ENCODE measurements at places on chromosomes 5 and 9.

DNA sequence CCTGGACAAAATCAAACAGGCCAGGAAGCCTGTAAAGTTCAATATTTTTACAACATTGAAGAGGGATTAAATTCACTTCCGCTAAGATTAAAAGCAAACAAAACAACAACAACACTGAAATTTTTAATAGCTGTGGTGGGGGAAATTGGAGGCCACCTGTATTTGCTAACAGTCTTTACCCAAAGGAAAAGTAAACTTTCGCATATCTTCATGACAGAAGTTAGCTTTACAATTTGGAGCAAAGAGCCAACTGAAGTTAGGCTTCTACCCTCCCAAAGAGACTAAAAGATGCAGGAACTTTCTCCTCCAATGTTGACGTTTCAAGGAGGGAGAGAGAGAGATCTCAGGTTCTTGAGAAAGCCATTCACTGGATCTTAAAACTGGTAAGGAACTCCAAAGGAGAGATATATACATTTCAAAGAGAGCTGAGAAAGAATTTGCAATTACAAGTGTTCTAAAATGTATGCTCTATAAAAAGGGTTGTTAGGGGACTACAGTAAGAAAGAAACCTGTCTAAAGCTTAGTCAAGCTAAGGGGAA is 349.2 kb upstream of the CDH9 start:
- no peak for DNase-seq

- DNase-seq, result no peak
Observed at GRCh38 chr5:141547921-141548320, 59.0 kb downstream of the PCDHGC5 start.

- DNase-seq, result no peak
Observed at GRCh38 chr5:96863949-96864584, 12.2 kb upstream of the ERAP2 start.

DNA sequence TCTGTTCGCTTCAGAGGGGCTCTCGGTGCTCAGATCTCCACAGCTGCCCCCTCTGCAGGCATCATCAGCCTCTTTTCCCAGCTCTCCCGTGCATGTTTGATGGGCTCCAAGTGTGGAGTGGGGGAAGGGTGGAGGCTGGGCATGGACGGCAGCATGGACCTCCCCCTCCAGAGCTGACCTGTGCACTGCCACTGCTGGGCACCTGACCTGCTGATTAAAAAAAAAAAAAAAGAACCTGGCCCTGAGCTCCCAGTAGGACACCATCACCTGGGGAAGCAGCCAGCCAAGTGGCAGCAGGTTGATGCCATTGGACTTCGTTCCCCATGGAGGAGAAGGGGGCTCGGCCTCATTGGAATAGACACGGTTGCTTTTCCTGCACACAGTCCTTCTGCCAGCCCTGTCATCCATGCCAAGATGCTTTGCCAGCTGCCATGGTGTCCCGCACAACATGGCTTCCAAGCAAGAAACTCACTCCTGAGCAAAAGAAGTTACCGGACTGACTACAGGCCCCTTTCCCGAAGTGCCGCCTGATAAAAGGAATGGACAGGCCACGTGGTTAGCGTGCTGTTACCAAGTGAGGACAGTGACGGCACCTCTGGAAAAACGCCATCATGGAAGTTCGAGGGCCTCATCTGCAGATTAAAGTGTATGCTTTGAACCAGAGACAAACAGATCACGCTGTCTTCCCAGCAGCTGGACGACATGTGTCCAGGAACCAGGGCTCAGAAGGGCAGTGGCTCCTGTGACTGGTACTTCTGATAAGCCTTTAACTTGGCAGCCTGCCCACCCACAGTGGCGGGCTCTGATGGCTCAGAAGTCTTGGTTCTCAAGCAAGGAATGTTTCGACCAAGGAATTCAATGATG is 14.7 kb upstream of the BRD3OS start:
- DNase-seq, result peak; percentile 15

DNA sequence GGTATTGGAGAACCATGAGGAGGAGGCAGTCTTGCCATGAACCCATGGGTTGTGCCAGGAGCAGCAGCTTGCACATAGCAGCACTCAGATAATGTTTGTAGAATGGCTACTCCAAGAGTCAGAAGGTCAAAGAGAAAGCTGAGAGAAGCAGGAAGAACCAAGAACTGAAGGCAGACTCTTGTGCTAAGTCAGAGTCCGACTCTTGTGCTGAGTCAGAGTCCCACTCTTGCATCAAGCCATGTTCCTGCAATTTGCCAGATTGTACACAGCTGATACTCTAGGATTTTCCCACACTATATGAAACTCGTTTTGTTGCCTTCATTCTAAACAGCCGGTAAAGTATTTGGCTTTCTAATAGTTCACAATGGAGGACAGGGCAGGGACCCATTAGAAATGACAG is 26.2 kb upstream of the HSPA9 start:
- DNase-seq, result no peak

DNA sequence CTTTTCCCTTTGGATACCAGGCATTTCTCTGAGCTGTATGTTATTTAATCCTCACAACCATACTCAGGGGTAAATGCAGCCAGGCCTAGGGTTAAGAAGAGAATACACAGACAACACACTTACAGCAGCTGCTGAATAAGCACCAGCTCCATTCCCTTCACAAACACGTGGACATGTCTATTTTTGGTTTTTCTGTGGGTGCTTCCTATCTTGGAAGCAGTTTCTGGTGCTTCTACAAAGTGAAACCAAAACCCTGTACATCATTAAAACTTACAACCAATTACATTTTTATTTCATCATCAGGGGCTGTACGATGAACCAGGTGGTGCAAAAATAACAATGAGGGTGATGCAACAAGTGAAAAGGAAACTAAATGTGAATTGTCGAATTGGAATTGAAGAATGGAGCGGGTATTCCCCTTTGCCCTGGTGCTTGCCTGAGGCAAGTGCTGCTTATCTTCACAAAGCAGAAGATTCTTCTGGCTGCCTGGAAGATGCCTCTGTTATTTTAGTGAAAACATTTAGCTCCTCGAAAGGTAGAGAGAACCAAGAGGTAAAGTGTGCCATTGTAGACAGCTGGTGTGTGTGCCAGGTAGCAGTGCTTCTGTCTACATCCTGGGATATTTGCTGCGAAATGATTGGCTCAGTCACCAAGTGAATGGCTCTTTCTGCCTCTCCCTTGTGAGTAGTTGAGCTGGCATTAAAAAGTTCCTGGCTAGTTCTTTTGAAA is 18.6 kb upstream of the IFNB1 start:
- DNase-seq, result no peak

- no peak for DNase-seq
Observed at GRCh38 chr5:135237748-135238103, 161.3 kb downstream of the MACROH2A1 start.

- no peak for DNase-seq
Observed at GRCh38 chr5:7190712-7191250, 205.2 kb upstream of the ADCY2 start.

Measured in eye (tissue), 1 donor.